EH (cell line): ENCODE measurements at places on chromosomes 6 and 20.

DNA sequence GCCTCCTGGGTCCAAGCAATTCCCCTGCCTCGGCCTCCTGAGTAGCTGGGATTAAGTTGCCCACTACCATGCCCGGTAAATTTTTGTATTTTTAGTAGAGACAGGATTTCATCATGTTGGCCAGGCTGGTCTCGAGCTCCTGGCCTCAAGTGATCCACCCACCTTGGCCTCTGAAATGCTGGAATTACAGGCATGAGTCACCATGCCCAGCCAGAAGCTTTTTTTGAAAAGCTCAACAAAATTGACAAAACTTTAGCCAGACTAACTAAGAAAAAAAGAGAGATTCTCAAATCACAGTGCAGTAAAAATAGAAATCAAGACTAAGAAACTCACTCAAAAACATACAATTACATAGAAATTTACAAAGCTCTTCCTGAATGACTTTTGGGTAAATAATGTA lies 420.6 kb downstream of the COL12A1 start:
- DNase-seq: peak; percentile 19

- DNase-seq: no peak
Measured at GRCh38 chr20:51359947-51360346, 182.6 kb downstream of the NFATC2 start.

GRCh38 chr6:138544501-138544900 lies 45.2 kb upstream of the NHSL1 start:
- peak; percentile 54 for DNase-seq

DNA sequence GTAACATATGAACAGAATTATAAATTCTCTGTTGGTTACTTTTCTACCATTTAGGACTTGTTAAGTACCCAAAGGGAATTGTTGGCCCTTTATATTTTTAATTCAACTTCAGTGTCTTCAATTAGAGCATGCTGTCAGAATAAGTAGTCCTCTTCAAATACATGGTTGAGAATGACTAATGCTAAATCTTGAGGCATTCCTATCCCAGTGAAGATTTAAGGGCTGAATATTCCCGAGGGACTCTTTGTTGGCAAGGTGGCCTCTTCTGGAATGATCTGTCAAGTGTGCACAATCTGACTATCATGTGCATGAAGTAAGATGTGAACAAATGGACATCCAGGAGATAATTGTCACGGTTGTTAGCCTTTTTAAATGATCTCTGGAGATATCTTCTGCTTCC lies 421.7 kb downstream of the BMP2 start:
- DNase-seq: no peak

DNA sequence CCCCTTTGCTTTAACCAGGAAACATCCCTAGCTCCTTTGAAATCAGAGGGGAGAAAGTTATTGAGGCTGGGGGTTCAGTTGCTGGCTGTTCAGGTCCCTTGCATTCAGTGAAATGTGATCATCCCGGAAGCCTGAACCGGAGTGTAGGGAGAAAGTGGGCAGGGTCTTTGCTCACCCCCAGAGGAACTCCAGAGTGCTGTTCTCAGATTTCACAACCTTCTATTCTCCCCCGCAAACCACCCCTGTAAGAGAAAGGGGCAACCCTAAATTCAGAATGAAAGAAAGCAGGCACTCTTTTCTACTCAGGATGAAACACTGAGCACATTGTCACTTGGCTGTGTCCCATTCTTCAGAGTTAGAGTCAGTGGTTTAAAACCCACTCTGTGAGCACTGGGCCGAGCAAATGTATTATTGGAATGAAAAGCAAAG lies 139.8 kb downstream of the KHDC1L start:
- peak; percentile 48 for DNase-seq

- DNase-seq: no peak
Measured at GRCh38 chr20:20100881-20101280, 48.5 kb downstream of the CFAP61 start.

- DNase-seq: no peak
Measured at GRCh38 chr6:5338177-5338960, 77.1 kb downstream of the FARS2 start.

GRCh38 chr6:161108916-161109315 lies 117.3 kb downstream of the MAP3K4 start:
- DNase-seq: no peak

- DNase-seq: no peak
Measured at GRCh38 chr20:46071573-46071972, 18.2 kb downstream of the NCOA5 start.

GRCh38 chr6:15754706-15755079 lies 91.9 kb upstream of the DTNBP1 start:
- DNase-seq: no peak

- DNase-seq: no peak
Measured at GRCh38 chr20:35192118-35192872, 20.4 kb downstream of the PROCR start.

DNA sequence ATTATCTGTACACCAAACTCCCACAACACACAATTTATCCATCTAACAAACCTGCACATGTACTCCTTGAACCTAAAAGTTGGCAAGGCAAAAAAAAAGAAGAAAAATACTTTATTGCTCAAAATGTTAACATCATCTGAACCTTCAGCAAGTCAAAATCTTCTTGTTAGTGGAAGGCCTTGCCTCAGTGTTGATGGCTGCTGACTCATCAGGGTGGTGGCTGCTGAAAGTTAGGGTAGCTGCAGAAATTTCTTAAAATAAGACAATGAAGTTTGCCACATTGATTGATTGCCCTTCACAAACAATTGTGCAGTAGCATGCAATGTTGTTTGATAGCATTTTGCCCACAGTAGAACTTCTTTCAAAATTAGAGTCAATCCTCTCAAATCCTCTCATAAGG lies 2.7 kb upstream of the WFDC11 start:
- DNase-seq: no peak

GRCh38 chr20:18057101-18057993 lies at the start of gene OVOL2:
Gene OVOL2, minus strand, starts transcription at chr20:18057916. Its CDS starts 282 bp downstream, at chr20:18057634.
- no peak for DNase-seq

- no peak for DNase-seq
Measured at GRCh38 chr6:123928529-123928928, 124.9 kb downstream of the NKAIN2 start.

DNA sequence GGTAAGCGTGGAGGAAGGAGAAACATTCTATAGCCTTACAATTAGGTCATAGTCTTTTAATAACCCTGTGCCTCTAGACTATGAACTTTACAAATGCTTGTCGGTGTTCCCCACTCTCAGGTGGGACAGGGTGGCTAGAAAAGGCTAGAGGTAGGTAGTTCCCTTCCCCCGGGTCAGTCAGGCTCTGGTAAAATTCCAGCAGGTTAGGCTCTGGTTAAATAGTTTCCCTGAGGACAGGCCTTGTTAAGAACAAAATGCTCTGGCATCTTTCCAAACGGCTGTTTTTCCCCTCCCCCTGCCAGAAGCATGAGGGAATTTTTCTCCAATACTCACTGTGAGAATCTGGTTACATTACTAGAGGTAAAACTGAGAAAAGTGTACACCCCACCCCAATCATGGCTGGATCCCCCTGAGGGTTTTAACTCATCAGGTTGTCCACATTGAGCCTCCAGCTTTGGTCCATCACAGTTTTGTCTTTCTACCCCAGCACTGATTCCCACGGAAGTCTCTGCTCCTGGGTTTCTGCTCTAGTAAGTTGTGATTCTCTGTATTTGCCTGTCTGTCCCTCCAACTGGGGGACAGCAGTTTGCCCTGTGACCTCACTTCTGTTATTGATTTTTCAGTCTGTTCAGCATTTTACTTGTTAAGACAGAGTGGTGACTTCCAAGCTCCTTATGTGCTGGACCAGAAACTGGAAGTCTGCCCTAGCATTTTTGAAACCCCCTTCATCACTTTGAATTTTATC lies 84.7 kb upstream of the ADGRF1 start:
- DNase-seq: peak; percentile 46

- DNase-seq: no peak
Measured at GRCh38 chr6:169254456-169255316, 1.0 kb upstream of the THBS2 start.

DNA sequence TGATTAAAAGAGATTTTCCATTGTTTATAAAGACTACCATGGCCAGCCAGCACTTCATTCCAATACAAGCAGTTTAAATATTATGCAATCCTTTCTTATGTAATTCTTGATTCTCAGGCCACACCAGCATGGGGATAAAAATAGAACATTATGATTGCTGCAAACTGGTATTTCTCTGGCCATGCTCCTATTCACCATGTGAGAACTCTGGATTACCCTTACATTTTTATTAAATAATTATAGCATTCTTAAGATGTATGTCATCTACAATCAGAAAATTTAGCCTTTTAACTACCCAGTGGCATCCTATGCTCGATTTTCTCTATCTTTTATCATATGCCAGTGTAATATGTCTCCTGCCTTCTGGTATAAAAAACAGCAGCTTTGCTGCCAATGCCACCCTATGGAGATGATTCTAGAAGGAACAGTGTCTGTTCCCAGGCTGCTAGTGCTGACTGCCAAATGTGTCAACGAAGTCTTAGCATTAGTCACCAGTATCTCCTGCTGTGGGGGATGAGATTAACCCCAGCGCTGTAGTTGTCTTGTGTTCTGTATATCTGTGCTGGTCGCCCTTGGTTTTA lies 501.4 kb downstream of the BCKDHB start:
- peak; percentile 96 for DNase-seq

DNA sequence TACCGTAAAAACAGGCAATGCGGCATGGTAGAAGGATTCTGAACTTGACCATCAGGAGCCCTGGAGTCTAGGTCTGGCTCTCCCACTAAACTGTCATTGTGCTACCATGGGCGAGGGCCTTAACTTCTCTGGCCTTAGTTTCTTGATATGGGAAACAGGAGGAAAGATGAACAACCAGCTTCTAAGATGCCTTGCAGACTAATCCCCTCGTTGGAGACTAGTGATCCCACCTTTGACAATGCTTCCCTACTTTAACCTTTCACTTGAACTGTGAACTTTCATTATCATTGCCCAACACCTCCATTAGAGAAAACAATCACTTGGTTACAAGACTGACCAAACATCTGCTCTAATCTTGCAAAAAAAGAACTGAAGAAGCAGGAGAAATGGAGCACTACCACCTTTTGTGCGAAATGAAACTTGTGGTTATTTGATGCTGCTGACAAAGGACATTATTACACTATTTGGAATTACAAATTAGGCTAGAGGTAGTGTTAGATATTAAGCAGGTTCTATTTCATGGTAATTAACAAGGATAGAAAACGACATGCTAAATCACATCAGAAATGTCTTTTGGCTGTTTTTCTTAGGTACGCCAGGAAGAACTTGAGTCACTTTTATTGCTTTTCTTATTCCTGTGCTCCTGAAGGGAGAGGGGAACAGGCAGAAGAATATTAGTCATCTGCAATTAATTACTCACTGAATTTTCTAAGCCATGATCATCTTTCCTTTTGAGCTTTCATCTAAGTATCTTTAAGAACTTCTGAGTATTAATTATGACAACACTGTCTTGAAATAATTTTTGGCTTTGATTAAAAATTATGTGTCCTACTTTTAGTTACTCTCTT lies 39.1 kb upstream of the ARHGAP18 start:
- peak; percentile 80 for DNase-seq

GRCh38 chr6:75244063-75244584 lies 523 bp upstream of the COX7A2 start:
- no peak for DNase-seq

DNA sequence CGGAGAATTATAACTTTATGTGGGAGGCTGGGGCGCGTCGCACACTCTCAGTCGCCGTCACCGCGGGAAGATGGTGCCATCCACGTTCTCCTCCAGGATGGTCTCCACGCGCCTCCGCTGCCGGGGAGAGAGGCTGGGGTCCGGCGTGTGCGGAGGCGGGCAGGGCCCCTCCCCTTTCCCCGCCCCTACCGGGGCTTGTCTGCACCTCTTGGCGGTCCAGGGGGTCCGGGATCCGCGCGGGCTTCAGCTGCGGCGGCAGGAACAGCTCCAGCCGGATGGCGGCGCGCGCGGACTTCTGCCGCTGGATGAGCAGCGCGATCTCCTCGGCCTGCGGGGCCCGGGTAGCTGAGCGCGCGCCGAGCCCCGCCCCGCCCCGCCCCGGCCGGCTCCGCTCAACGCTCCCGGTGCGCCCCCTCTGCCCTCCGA lies 807 bp downstream of the LKAAEAR1 start:
- DNase-seq: peak; percentile 71

DNA sequence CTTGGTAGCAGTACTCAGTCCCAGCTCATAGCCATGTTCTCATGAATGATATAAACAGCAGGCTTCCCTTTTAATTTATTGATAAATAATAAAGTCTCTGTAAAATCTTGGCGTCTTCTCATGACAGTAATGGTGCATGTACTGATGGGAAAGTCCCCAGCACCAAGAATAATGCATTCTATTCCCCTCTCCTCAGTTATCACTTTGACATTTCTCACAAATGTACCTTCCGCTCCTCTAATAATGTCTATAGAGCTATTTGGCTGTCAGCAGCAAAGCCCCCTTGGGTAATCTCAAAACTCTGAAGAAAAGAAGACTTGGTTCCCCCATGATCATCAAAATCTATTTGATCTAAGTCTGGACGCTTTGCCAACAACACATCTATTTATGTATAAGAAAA lies 185.0 kb upstream of the SPTLC3 start:
- DNase-seq: no peak

DNA sequence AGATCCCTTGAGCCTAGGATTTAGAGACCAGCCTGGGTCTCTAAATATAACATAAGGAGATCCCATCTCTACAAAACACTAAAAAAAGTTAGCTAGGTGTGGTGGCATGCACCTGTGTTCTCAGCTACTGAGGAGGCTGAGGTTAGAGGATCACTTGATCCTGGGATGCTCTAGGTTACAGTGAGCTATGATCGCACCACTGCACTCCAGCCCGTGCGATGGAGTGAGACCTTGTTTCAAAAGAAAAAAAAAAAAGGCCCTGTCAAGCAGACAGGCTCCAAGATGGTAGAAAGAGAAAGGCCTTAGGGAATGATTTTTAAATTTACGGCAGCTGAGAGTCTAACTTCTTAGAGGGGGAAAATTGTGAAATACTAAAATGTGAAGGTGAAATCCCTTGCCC lies 22.6 kb upstream of the NCOA3 start:
- no peak for DNase-seq

- no peak for DNase-seq
Measured at GRCh38 chr20:45462711-45463509, 6.6 kb upstream of the WFDC2 start.

DNA sequence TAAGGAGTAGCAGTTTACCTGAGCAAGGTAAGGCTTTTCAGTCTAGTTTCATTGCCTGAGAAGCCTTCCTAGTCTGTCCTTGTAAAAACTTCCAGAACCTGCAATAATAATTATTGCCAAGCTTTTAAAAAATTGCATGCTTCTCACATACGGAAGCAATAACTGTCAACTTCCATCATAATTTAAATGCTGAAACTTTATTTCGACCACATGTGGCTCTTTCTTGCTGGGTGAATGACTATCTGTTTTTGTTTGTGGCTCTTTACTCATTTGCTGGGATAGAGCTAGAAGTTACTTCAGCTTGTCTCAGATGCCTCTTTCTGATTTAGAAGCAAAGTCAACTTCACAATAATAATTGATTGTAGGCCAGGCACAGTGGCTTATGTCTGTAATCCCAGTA lies 95.9 kb upstream of the COL21A1 start:
- DNase-seq: peak; percentile 31
